SJSA1 (cell line): ENCODE measurements at places on chromosomes 16 and 17. TPM values are rescaled to one million over a fixed set of nuclear protein-coding genes. Genes with fewer than 3 reads are reported as not detected.

The CD300C gene
- total RNA-seq, result not detected in 2 replicates

The HID1 gene
- 0.16 TPM in 1 of 2 replicates, not detected in the other for total RNA-seq

The KIAA0513 gene
- total RNA-seq, result 3.9 and 10.4 TPM in 2 replicates

The CEP295NL gene
- 0.22 and 0.34 TPM in 2 replicates for total RNA-seq

The PIPOX gene
- 1.00 TPM in 1 of 2 replicates, not detected in the other for total RNA-seq

The HOXB7 gene
- total RNA-seq, result 23.0 and 28.4 TPM in 2 replicates

The PYY gene
- total RNA-seq, result not detected in 2 replicates

The CA7 gene
- not detected in 2 replicates for total RNA-seq

GRCh38 chr17:47311420-47311819, 12.3 kb upstream of the EFCAB13 start:
- no peak for DNase-seq

GRCh38 chr17:72890711-72891110, 201.8 kb downstream of the SLC39A11 start:
- DNase-seq, result no peak

DNA sequence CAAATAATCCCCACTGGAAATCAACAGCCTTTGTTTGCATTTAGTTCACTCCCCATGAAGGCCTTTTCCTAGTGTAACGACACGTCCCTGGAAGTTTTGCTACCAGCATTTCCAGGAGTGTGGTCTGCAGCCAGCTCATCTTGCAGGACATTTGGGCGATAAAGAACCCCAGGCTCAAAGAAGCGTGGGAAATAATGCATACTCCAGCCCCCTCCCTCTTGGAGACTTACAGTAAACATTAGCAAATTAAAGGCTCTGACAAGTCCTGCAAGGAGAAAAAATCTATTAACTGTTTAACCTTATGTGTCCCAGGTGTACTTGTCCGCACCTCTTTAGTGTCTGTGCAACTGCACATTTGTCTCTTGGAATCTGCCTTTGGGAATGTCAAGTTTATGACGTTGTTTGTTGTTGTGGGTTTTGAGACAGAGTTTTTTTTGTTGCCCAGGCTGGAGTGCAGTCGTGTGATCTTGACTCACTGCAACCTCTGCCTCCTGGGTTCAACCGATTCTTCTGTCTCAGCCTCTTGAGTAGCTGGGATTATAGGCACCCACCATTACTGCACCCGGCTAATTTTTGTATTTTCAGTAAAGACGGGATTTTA, 131.1 kb downstream of the ABCC1 start:
- DNase-seq, result peak; percentile 44

- no peak for DNase-seq
Observed at GRCh38 chr16:47888734-47889133, 267.1 kb downstream of the ABCC12 start.

GRCh38 chr16:35215287-35215686, 1755.9 kb downstream of the TP53TG3F start:
- DNase-seq, result no peak

DNA sequence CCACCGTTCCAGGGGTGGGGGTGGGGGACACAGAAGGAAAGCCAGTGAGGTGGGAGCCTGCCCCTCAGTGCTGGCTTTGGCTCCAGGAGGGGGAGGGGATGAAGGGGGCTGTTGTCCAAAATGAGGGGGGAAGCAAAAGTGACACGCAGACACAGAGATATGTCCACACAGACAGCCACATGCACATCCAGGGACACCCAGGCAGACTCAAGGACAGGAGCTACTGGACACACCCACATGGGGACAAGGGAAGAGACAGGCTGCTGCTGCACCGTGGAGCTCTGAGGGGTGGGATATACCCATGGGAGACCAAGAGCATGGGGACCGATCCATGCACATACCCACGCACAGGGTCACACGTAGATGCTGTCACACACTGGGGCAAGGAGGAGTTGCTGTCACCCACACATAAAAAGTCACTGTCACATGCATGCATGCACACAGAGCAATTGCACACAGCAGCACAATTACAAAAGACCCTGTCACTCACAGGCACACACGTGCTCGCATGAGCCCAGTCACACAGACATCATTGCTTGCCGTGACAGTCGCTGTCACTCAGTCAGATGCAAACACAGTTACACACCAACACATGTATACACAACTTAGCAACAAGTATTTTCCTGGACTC, 1.3 kb downstream of the THRA start:
- no peak for DNase-seq

DNA sequence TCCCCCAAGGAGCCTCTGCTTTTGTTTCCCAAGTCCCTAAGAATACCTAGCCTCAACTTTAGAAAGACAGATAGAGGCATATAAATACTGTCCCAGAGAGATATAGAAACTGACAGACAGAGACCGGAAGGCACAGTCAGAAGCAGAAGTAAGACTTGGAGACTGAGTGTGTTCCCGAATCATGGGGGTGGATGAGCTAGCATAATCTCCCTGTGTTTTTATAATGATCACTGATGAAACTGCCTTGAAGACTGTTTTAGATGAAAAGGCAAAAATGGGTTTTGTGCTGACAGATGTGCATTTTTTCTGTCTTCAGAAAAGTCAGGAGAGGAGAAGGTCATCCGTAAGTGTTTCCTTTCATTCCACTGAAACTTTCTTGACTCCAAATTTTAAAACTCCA, 8.3 kb upstream of the PSMD3 start:
- no peak for DNase-seq

DNA sequence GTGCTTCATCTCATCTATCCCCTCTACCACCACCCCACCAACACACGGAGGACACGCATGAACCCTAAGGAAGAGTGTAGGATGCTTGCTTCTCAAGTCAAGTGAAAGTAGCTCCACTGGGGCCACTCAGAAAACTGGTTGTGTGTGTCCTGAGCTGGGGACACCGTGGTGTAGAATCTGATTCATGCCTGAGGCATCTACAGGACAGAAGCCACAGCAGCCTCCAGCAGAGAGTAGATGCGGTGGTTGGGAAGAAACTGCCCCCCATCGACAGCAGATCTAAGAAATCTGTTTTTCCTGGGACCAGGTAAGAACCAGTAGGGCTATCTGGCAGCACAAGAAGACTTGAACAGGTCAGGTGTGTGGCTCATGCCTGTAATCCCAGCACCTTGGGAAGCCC, 51.9 kb upstream of the HLF start:
- no peak for DNase-seq

DNA sequence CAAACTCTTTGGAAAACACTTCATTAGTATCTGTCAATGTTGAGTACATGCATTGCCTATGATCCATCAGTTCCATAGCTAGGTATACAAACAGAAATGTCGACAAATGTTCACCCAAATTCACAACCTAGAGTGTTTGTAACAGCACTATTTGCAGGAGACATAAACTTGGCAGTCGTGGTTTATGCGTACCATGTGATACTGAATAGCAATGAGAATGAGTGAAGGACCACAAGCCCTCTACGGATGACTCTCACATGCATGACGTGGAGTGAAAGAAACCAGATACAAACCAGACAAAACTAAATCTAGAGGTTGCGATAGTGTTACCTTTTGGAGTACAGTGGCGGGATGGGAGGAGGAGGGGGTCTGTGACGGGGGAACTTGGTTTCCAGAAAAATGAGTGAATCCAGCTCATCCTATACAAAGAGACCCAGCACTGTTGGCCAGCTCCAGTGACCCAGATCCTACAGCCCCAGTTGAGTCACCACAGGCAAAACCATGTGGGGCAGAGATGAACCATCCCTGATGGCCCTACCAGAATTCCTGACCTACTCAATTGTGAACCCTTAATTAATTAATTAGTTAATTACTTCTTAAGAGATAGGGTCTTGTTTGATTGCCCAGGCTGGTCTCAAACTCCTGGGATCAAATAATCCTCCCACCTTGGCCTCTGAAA, 15.9 kb upstream of the ULK2 start:
- DNase-seq, result no peak

DNA sequence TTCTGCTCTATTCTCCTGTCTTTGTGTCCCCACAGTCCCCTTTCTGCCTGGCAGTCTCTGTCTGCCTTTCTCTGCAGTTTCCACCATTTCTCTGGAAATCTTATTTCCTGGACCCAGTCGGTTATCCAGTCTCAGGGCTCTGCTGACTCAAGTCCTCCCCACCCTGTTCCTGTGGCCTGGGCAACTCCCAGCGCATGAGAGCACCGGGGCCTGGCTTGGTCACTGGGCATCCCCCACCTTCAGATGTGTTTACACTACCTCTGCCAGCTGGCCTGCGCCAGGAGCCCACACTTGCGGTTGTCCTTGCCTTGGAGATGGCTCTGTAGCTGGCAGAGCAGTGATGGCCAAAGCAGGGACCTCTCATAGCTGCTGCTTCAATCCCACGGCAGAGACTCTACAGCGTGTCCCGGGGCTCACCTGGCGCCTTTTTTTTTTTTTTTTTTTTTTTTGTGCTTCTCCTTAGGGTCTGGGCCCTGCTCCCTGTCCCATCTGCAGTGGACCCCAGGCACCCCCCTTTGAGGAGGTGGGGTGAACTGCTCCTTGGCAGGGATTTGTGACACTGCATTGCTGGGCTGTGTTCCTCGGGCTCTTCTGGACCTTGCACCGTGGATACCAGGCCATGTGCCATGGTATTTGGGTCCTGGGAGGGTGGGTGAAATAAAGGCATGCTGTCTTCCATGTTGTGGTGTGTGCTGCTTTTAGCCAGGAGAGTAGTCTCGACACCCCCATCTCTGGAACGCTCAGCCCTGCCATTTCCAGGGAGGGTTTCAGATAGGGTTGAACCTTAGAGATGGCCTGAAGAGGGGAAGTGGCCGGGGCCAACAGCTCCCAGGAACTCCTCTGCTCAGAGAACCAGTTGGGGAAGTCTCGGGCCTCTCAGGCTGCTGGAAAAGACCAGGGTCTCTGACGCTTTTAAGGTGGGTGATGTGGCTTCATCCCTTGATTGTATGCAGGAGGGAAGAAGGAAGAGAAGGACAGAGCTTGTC, 17.5 kb downstream of the GUCY2D start:
- DNase-seq, result no peak

DNA sequence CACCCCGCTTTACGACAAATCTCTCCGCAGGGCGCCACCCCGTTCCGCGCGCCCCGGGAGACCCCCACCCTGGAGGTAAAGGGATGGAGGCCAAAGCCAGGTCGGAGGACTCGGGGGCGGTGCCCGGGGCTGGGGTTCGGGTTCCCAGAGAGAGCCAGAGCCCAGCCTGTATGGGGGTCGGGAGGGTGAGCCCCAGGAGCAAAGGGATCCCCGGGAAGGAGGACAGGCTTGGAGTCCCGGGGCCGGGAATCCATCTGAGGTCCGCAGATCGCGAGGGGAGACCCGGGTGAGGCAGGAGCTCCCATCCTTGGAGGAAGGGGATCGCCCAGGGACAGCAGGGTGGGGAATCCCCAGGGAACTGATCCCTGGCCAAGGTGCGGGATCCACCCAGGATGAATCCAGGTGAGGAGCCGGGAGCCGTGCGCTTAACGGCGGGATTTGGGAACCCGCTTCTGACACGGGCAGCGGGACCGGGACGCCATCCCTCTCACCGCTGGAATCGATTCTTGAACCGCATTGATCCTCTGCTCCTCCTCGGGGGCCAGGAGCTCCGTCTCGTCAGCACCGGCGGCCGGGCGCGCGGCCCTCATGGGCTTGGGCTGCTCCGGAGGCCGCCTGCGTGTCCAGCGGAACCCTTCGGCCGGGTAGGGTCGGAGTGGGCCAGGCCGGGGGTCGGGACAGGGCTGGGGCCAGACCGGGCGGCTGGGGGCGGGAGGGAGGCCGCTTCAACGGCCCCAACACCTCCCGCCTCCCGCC, at the start of gene MMD:
TSS of gene MMD (minus strand) at position 657 of the 756 bp plus-strand sequence. CDS start at position 517, 140 bp downstream.
- DNase-seq, result peak; percentile 55

DNA sequence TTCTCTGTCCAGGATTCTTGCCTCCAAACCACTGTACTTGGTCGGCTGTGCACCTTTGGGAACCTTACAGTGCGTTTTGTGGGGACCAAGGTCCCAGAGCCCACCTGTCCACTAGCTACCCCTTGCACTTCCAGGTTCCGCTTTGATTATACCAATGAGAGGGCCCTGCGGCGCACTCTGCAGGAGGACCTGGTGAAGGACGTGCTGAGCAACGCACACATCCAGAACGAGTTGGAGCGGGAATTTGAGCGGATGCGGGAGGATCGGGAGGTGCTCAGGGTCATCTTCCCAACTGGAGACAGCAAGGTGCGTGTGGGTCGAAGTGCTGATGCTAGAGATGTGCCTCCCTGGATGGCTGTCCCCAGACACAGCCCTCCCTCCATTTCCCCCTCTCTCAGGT, 18.8 kb downstream of the POLR2A start:
- no peak for DNase-seq

DNA sequence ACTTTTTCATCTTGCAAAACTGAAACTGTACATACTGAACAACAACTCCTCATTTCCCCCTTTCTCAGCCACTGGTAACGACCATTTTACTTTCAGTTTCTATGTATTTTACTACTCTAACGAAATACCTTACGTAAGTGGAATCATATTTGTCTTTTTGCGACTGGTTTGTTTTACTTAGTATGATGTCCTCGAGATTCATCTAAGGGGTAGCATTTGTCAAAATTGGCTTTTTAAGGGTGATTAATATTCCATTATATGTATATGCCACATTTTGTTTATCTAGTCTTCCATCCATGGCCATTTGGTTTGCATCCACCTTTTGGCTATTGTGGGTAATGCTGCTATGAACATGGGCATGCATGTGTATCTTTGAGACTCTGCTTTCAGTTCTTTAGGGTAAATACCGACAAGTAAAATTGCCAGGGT, 10.4 kb downstream of the KPNB1 start:
- DNase-seq, result no peak

DNA sequence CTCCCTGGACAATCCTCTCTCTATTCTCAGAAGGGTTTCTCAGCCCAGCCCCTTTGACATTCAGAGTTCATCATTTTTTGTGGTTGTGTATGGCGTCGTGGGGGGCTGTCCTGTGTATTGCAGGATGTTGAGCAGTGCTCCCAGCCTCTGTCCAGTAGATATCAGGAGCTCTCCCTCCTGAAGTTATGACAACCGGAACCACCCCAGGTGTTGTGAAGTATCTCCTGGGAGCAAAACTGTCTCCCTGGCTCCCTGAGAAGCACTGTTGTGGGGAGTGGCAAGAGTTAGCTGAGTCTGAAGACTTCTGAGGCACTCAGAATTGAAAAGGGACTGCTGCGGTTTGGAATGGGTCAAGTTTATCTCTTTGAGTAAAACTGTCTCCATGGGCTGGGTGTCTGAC, 55.9 kb upstream of the MGAT5B start:
- no peak for DNase-seq

GRCh38 chr16:23520500-23520899, 10.2 kb upstream of the GGA2 start:
- no peak for DNase-seq

- DNase-seq, result peak; percentile 18
Observed at GRCh38 chr17:61155590-61156237, 243.9 kb upstream of the TBX2 start.

- no peak for DNase-seq
Observed at GRCh38 chr17:16383772-16384287, 2.9 kb downstream of the UBB start.

- no peak for DNase-seq
Observed at GRCh38 chr16:23131931-23132621, 17.2 kb downstream of the USP31 start.

GRCh38 chr17:72125226-72125651, 4.4 kb downstream of the SOX9 start:
- no peak for DNase-seq

DNA sequence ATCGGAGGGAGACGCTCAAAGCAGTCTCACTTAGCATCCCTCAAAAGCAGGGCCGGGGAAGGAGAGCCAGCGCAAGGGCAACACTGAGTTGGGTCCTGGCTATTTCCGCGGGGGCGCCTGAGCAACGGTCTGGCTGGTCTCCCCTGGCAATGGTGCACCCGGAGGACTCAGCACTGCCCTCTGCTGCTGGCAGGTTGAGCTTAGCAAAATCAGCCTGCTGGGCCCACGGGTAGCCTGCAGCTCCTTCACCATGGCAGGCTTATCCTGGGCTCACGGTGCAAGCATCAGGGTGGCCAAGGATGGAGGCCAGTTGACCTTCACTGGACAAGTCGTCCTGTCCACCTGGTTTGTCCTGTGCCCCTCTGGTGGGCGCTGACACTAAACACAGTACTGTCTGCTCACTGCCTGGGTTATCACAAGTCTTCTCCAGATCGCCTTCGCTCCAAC, 14.4 kb upstream of the ALDH3A1 start:
- DNase-seq, result no peak
